Renal pelvis (tissue), 12 donors: ENCODE measurements at places on chromosomes 7 and 10. TPM values are rescaled to one million over a fixed set of nuclear protein-coding genes. Genes with fewer than 3 reads are reported as not detected.

DNA sequence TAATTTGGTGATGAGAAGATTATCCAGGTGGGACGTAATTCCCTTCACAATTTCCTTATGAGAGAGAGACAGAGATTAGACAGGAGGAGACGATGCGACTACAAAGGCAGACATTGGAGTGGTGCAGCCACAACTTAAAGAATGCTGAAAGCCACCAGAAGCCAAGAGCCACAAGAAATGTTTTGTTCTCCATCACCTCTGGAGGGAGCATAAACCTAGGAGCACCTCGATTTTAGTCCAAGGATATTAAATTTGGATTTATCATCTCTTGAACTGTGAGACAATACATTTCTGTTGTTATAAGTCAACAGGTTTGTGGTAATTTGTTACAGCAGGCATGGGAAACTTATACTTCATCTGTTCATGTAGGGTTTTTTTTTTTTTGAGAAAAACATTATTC, 418.9 kb downstream of the DGKB start:
- no peak for DNase-seq

GRCh38 chr10:119309423-119309770, 102.0 kb downstream of the GRK5 start:
- no peak for DNase-seq

GRCh38 chr10:3432081-3432825, 259.7 kb upstream of the PITRM1 start:
- no peak for DNase-seq

The MICU1 gene
- 76.8 TPM for polyA plus RNA-seq

The C10orf53 gene
- not detected for polyA plus RNA-seq
